Left ventricle myocardium inferior (tissue), 1 donor: ENCODE measurements at places on chromosomes 2 and 18. TPM values are rescaled to one million over a fixed set of nuclear protein-coding genes. Genes with fewer than 3 reads are reported as not detected.

GRCh38 chr2:18445433-18446320, 114.8 kb downstream of the RDH14 start:
- DNase-seq, result peak; percentile 28

GRCh38 chr2:69734035-69734611, 7.8 kb upstream of the ANXA4 start:
- DNase-seq, result no peak

- no peak for DNase-seq
Measured at GRCh38 chr2:188678882-188679281, 295.3 kb upstream of the COL3A1 start.

GRCh38 chr2:43576981-43577892, 18.6 kb downstream of the THADA start:
- DNase-seq, result no peak

DNA sequence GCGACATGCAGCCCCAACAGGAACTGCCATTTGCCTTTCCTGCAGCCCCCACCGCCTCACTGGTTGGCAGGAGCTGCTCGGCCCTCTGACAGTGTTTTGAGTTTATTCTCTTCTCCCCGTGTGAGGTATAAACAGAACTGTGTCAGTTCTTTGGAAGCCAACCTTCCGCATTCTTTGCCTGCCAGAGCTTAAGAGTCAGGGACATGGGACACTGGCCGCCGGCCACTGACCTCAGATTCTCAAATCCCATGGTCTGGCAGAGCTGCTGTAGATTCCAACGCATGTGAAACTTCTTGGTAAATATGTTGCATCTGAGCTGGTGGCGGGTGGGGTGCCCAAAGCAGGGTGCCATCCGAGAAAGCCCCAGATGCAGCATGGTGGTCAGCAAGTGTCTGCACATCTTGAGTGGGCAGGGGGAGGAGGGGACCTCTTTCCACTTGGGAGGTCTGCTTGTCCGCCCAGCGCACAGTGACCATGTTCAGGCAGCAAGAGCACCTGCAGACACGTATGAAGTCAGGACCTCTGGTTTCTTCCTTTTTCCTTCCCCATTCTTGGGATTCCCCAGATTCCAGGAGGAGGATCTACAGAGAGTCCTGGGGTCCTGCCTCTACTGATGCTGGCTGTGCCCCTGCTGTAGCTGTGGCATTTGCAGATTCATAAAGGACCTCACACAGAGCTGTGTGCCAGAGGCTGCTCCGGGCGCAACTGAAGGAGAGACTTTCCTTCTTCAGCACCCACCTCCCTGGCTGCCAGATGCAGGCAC, 23.8 kb downstream of the ASB18 start:
- peak; percentile 70 for DNase-seq

DNA sequence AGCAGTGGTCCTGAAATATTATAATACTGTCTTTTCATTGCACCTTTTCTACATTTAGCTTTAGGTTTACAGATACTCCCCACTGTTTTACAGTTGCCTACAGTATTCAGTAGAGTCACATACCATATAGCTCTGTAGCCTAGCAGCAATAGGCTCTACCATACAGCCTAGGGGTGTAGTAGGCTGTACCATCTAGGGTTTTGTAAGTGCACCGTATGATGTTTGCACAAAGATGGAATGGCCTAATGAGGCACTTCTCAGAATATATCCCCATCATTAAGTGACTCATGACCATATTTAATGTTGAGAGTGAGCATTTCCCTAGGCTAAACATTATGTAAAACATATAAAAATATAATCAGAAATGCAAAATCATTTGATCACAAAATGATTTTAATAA, 511.3 kb upstream of the RAB12 start:
- no peak for DNase-seq

GRCh38 chr2:146228466-146229058, 1616.3 kb upstream of the ACVR2A start:
- no peak for DNase-seq

GRCh38 chr2:72919414-72920317, 2.3 kb downstream of the EMX1 start:
- DNase-seq, result no peak

DNA sequence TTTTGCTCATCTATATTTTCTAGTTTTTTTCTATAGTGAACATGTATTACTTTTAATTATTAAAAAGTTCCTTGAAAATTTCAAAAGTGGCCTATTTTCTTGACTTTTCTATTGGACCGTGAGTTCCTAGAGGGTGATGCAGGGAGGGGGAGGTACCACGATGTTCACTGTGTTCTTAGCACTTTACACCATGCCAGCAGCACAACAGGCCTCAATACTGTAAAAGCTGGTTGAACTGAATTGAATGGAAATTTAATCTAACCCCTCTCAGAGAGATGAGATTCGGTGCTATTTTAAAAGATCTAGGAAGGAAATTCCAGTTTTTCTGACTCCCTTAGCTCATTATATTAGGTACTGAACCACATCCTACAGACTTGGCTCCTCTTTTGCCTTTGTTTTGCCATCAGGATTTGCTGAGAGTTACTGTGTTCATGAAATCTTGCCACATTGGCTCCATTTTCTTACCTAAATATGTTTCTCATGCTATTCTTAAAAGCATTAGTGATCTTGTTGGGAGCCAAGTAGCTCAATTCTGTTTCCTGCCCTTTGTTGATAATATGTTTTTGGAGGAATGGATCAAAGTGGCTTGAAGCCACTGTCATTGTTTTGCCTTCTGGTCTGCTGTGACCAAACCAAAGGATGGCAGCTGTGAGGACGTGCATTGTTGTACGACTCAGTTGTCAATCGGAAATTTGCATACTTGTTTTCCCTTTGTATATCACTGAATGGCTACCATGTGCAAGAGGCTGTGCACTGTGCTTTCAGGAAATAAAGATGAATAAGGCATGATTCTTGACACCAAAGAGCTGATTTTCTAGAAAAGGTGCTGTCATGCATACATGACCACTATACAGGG, 25.3 kb downstream of the MYO1B start:
- no peak for DNase-seq

GRCh38 chr2:28248511-28248910, 144.1 kb upstream of the FOSL2 start:
- no peak for DNase-seq

DNA sequence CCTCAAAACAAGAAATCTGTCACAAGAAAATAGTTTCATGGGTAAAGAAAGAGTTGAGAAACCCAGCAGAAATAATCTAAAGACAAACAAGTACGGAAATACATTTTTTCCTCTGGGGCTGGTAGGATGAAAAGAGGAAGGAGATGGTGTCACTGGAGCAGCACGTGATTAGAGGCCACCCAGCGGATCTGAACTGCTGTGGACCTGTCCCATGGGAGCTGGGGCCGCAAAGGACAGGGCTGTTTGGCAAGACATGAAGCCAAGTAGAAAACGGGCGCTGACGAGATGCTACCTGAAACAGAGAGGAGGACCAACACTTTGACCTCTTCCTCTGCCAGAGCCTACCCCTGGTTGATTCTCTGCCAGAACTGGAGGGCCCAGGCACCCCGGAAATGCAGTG, 295.4 kb upstream of the ATP5MC3 start:
- peak; percentile 43 for DNase-seq

The DNAJC5G gene
- total RNA-seq, result 1.2 TPM

GRCh38 chr2:199911877-199912161, 726 bp downstream of the C2orf69 start:
- DNase-seq, result no peak
